ENCODE measurements at places on chromosomes 6 and 20.

DNA sequence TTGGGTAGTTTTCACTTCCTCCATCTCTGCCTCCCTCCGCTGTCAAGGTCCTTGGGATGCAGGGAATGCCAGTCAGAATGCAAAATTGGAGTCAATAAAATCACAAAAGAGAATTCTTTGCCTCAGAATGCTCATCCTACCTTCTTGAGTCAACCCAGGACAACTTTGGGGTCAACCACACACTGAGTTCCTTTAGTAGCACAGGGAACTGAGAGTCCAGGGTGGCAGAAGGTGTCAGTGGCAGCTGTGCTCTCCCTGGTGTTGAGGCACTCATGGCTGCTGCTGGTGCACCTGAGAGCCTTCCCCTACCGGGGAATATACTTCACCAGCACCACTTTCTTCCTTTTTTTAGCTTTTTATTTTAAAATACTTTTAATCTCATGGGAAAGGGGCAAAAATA is 829 bp upstream of the NOTCH4 start:
- no peaks in the 10 kb centered on the region for H3K4me1 ChIP-seq
- no peaks in the 10 kb centered on the region for H3K36me3 ChIP-seq
- no peak for DNase-seq
- H3K27me3 ChIP-seq: peaks cover 48% of the 10 kb centered on the region
- no peak overlapping the region for H3K4me3 ChIP-seq

DNA sequence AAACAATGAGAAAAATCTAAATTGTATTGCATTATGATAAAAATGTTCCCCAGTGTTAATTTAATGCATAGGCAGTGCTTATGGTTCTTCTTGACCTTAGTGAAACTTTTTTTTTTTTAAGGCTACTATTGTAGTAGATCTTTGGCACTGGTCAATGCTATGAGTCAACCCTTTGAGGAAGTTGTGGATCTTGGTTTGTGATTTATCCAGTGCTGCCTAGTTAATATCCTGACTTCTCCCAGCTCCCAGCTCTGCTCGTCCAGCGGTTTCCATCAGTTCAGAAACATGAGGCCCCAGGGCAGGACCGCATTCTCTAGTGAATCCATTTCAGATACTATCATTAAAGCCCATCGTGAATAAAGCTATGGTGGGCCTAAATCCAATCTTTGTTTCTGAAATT is 364.5 kb upstream of the JARID2 start:
- no peak overlapping the region for H3K27ac ChIP-seq
- DNase-seq: no peak
- no peaks in the 10 kb centered on the region for H3K27me3 ChIP-seq
- H3K4me3 ChIP-seq: no peak overlapping the region
- no peaks in the 10 kb centered on the region for H3K36me3 ChIP-seq
- peaks cover 22% of the 10 kb centered on the region for H3K4me1 ChIP-seq

DNA sequence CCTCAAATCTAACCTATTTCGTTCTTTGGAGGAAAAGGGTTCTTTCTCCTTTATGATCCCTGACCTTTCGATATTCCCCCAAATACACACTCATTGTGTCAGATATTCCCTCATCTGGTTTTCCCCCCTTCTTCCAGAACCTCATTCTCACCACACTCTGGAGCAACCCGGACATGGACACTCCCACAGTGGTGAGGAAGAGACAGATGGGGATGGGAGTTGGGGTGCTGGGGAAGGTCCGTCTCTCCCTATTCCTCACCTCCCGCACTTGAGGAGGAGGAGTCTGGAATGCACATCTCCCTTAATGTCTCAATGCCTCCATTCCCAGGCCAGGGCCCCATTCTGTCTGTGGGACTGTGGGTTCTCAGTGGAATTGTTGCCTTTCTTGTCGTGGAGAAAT is 1.3 kb downstream of the SLC39A7 start:
- H3K27ac ChIP-seq: no peak overlapping the region
- peaks cover 30% of the 10 kb centered on the region for H3K36me3 ChIP-seq
- H3K27me3 ChIP-seq: no peaks in the 10 kb centered on the region
- peaks cover 45% of the 10 kb centered on the region for H3K4me1 ChIP-seq
- no peak for DNase-seq
- H3K4me3 ChIP-seq: peak overlapping the region; percentile 82

DNA sequence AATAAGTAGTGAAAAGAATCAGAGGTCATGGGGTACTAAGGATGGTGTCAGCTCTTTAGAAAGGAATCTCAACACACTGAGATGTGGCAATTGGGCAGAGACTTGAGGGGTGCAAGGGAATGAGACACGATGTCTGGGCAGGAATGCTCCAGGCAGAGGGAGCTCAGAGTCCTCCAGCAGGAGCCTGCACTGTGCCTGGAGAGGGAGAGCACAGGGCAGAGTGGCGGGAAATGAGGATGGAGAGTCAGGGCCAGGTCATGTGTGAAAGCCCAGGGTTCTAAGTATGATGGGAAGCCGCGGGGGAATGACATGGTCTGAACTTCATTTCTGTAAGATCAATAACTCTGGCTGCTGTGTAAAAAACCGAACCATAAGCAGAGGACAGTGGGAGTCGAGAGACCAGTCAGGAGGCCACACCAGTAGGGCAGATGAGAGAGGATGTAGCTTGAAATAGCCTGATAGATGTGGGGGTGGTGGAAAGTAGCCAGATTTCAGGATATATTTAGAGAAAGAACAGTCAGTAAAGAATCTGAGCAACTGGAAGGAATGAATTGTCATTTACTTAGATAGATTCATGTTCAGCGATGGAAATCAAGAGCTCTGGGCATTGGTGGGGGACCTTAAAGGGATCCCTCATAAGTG is 133.4 kb upstream of the DTNBP1 start:
- no peak for DNase-seq
- no peaks in the 10 kb centered on the region for H3K36me3 ChIP-seq
- no peak overlapping the region for H3K27ac ChIP-seq
- no peaks in the 10 kb centered on the region for H3K4me1 ChIP-seq

- H3K27me3 ChIP-seq: peaks cover 5% of the 10 kb centered on the region
- H3K27ac ChIP-seq: no peak overlapping the region
- DNase-seq: no peak
- no peak overlapping the region for H3K4me3 ChIP-seq
- no peaks in the 10 kb centered on the region for H3K4me1 ChIP-seq
- H3K36me3 ChIP-seq: no peaks in the 10 kb centered on the region
Observed at GRCh38 chr6:4504700-4505099, 271.5 kb upstream of the CDYL start.

DNA sequence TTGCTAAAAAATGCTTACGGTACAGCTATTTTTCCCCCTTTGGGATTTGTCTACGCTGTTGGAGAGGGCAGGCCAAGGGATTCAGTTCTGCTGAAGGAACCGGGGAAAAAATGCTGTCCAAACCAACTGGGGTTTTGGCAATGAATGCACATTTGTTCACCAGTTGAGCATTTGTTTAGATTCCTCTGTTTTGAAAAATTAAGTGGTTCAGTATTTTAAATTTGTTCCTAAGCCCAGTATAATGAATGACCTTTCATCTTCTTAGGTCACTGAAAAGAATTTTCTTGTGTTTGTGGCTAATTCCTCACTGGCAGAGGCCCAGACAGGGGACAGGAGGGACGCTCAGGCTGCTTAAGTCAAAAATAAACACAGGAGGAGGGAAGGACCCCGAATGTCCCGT is 10.8 kb upstream of the EYA2 start:
- H3K4me1 ChIP-seq: no peaks in the 10 kb centered on the region
- H3K36me3 ChIP-seq: no peaks in the 10 kb centered on the region
- no peak overlapping the region for H3K4me3 ChIP-seq
- H3K27me3 ChIP-seq: peaks cover 6% of the 10 kb centered on the region
- no peak overlapping the region for H3K27ac ChIP-seq
- no peak for DNase-seq

- no peaks in the 10 kb centered on the region for H3K36me3 ChIP-seq
- peak; percentile 76 for DNase-seq
- H3K4me3 ChIP-seq: no peak overlapping the region
- H3K27ac ChIP-seq: peak overlapping the region; percentile 99
- H3K27me3 ChIP-seq: peaks cover 21% of the 10 kb centered on the region
Observed at GRCh38 chr20:44762466-44763140, 16.9 kb downstream of the KCNK15 start.

DNA sequence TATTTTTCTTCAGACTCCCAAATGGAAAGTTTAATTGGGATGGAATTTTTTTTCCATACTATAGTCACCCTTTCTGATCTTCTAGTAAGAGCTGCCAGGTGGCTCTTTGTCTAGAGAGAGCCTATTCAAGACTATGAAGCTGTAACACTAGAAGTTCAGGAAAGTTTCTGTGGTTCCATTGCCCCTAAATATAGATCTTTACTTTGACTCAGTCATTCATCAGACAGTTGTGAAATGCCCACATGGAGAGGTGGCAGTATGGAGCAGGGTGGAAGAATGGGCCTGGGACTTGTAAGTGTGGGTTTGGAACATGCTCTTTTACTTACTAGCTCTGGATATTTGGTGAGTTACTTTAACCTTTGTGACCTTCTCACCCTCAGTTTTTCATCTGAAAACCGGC is 87.8 kb downstream of the CTNNBL1 start:
- no peaks in the 10 kb centered on the region for H3K27me3 ChIP-seq
- no peak overlapping the region for H3K4me3 ChIP-seq
- H3K36me3 ChIP-seq: peaks cover 30% of the 10 kb centered on the region

DNA sequence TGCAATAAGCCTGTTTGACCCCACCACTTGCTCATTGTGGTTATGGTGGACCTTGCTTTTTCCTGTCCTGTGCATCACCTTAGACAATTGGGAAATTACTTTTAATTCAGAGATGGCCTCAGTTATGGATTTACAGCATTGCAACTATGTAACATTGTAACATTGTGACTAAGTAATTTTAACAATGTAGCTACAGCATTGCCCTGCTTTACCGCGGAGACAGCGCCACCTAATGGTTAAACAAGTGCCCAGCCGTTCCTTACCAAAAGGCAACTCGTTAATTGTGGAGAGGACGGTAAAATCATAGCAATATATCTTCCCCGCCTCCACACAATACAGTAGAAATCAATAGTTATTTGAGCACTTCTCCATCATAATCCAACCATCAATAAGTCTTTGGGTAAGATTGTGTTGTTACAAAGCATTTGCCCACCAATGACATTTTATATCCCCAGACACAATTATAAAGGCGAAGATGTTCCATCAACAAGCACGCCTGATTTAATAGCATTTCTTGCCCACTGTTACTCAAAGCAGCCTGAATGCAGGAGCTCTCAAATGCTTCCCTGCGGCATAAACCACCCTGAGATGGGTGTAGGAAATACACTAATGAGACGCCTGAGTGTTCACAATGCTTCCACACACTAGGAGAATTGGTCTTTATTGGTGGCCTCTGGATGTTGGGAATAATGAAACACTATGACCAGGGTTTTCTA is 93.7 kb downstream of the PROKR2 start:
- no peak overlapping the region for H3K4me3 ChIP-seq
- H3K27me3 ChIP-seq: no peaks in the 10 kb centered on the region
- no peaks in the 10 kb centered on the region for H3K36me3 ChIP-seq

- H3K4me1 ChIP-seq: no peaks in the 10 kb centered on the region
- no peaks in the 10 kb centered on the region for H3K27me3 ChIP-seq
- no peak for DNase-seq
- no peak overlapping the region for H3K4me3 ChIP-seq
Observed at GRCh38 chr6:137363805-137364138, 130.4 kb downstream of the OLIG3 start.

- H3K27ac ChIP-seq: no peak overlapping the region
- no peaks in the 10 kb centered on the region for H3K4me1 ChIP-seq
- no peaks in the 10 kb centered on the region for H3K27me3 ChIP-seq
Observed at GRCh38 chr20:48467622-48468021, 360.2 kb downstream of the PREX1 start.

GRCh38 chr6:146367061-146367460 is 176.6 kb upstream of the RAB32 start:
- no peak for DNase-seq
- H3K27me3 ChIP-seq: no peaks in the 10 kb centered on the region
- H3K27ac ChIP-seq: no peak overlapping the region
- H3K36me3 ChIP-seq: no peaks in the 10 kb centered on the region
- H3K4me3 ChIP-seq: no peak overlapping the region

DNA sequence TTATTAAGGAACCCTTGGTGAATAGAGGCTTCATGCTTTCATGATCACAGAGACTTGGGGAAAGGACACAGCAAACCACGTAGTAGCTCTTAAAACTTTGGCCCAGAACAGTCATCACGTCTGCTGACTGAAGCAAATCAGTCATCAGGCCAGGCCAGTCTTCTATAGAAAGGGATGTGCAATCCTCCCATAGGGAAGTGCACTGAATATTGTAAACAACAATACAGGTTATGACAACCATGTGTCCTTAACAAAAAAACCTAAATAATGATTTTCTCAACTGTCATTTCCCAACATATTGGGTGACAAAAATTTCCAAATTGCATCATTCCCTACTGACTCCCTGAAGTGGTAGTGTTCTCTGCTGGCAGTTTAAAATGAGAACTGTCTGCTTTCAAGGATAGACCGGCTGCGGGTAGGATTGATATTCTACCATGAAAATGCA is 388.2 kb upstream of the CITED2 start:
- no peak for DNase-seq
- no peak overlapping the region for H3K27ac ChIP-seq
- H3K36me3 ChIP-seq: no peaks in the 10 kb centered on the region
- H3K27me3 ChIP-seq: no peaks in the 10 kb centered on the region
- H3K4me3 ChIP-seq: no peak overlapping the region
- no peaks in the 10 kb centered on the region for H3K4me1 ChIP-seq

DNA sequence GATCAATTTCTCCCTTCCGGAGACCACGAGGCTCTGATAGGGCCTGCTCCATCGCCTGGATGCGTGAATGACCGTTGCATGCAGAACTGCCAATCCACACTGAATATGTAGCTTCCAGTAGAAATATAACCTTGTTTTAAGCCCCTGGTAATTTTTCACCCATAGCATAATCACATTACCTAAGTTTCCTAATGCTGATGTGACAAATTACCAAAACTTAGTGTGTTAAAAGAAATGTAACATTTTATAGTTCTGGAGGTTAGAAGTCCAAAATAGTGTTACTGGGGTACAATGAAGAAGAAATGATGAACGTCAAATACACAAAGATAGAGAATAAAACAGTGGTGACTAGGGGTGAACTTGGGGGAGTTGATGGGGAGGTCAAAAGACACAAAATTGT is 22.0 kb upstream of the SIRPD start:
- no peak for DNase-seq
- H3K4me3 ChIP-seq: no peak overlapping the region
- H3K36me3 ChIP-seq: no peaks in the 10 kb centered on the region
- no peaks in the 10 kb centered on the region for H3K4me1 ChIP-seq
- no peak overlapping the region for H3K27ac ChIP-seq
- no peaks in the 10 kb centered on the region for H3K27me3 ChIP-seq

- DNase-seq: no peak
- no peak overlapping the region for H3K27ac ChIP-seq
- no peaks in the 10 kb centered on the region for H3K27me3 ChIP-seq
- no peak overlapping the region for H3K4me3 ChIP-seq
- H3K4me1 ChIP-seq: no peaks in the 10 kb centered on the region
- H3K36me3 ChIP-seq: peaks cover 35% of the 10 kb centered on the region
Observed at GRCh38 chr6:36860126-36860525, 14.5 kb downstream of the PPIL1 start.

GRCh38 chr20:47032933-47033578 is 138.4 kb downstream of the EYA2 start:
- H3K4me1 ChIP-seq: peaks cover 21% of the 10 kb centered on the region
- H3K27me3 ChIP-seq: no peaks in the 10 kb centered on the region
- no peaks in the 10 kb centered on the region for H3K36me3 ChIP-seq
- no peak for DNase-seq
- H3K4me3 ChIP-seq: no peak overlapping the region
- H3K27ac ChIP-seq: no peak overlapping the region

Measured in SK-N-SH (cell line).